ENCODE measurements at places on chromosomes 5 and 9. TPM values are rescaled to one million over a fixed set of nuclear protein-coding genes. Genes with fewer than 3 reads are reported as not detected.
A peak's percentile ranks its signal among the peaks of the same experiment; 100 is the strongest.

- no peak for DNase-seq
These were observed 36.8 kb upstream of the SEMA4D start for GRCh38 chr9:89534515-89535287.

DNA sequence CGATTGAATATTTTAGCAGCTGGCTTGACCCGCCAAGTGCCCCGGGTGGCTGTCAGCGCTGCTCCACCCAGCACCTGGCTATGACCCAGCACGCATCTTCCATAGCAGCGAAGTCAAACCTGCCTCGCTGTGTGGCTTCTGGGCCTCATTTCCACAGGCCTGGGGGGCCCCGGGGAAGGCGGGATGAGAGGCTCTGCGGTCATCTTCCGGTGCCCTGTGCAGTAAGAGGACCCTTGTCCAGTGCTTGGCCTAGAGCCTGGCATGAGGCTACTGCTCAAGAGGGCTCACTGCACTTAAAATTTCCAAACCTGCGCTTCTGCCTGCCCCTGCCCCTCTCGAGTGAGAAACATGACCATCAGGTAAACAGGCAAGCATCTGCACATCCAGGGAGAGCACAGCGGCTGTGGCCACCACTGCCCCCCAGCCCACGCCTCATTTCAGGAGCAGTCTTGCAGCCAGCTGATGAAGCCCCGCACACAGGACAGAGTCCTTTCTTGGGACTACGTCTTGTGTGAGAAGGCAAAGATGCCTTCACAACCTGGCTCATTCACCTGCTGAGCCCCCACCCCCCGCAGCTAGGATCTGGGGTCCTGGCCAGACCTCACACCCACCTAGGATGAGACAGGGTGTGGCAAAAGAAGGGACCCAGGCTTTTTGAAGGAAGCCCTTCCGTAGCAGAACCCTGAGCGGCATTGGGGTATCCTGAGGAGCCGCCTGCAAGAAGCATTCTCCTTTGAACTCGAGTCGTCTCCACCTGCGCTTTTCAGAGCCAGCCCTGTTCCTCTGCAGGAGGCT lies 69.5 kb upstream of the UNC5A start:
- no peak for DNase-seq

PCDHB13 gene
- 3.3 TPM for total RNA-seq

GRCh38 chr5:9174446-9174845 lies 371.4 kb downstream of the SEMA5A start:
- no peak for DNase-seq

DNA sequence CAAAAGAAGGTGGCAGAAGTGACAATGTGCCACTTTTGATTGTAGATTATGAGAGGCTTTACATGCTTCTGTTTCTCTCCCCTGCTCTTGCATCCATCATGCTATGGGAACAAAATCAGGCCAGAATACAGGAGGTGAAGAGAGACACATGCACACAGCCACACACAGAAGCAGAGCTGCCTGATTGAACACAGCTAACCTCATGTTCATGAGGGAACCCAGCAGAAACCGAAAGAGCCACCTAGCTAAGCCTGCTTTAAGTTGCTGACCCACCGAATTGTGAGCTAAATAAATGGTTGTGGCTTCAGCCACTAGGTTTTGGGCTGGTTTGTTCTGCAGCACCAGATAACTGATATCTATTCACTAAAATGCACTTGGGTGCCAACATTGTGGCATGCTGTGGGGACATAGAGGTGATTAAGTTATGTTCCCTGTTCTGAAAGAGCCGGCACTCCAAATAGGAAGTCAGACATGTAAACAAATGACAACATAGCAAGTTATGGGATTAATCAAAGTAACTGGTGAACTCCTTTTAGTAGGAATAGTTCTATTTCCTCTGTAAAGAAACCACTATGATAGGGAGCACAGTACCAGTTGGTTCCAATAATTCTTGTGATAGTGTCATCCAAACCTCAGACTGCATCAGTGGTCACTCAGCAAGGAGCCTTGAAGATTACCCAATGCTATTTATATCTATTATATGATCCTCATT lies 93.6 kb upstream of the TNC start:
- peak; percentile 96 for DNase-seq

DNA sequence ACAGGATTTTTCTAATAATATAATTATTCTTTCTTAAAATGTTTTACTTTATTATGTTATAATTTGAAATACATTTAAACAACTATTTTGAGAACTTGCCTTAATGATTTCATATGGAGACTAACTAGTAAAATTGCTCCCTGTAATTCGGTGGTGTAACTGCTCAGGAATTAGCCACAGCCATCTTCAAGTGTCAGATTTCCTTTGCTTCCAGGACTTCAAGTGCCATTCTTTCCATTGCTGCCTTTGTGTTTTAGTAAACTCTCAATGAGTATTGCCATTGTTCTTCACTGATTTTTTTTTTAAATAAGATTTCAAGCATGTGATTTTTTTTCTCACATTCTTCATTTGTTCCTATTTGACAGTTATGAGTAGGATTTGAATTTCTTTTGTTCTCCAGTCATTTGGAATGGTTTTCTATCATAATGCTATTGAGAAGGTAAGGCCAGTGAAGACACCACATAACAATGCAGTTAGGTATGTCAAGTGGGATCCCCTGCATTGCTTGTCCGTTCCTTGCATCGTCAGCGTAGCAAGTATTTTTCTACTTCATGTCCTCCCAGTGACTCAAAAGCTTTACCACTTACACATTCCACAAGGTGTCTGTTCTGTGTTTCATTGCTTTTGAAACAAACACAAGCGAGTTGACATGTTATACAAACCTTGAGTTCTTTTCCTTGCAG lies 83.7 kb downstream of the LNPEP start:
- DNase-seq = peak; percentile 94

DNA sequence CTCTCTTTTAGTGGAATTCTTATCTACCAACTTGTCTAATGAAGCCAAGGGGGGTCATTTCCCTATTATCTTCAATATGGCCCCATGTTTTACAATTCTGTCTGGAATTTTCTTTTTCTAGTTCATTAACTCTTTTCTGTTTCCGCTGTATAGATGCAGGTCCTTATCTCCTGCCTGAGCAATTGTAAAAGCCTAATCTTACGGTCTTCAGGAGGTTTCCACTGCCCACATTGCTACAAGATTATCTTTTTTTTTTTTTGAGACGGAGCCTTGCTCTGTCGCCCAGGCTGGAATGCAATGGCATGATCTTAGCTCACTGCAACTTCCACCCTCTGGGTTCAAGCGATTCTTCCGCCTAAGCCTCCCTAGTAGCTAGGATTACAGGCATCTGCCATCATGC lies 132.3 kb downstream of the UNC13B start:
- no peak for DNase-seq

DNA sequence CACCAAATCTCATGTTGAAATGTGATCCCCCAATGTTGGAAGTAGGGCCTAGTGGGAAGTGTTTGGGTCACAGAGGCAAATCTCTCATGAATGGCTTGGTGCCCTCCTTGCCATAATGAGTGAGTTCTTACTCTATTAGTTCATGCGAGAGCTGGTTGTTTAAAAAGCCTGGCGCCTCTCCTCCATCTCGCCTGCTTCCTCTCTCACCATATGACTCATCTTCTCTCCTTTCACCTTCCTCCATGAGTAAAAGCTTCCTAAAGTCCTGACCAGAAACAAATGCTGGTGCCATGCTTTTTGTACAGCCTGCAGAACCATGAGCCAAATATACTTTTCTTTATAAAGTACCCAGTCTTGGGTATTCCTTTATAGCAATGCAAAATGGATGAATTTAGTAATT lies 20.9 kb upstream of the ARHGAP26 start:
- DNase-seq = peak; percentile 73

ADAMTS6 gene
- total RNA-seq = 37.1 TPM

HRH2 gene
- 1.9 TPM for total RNA-seq

CETN3 gene
- 20.5 TPM for total RNA-seq

- DNase-seq = no peak
These were observed 133.8 kb upstream of the DAB2 start for GRCh38 chr5:39558541-39558940.

DNA sequence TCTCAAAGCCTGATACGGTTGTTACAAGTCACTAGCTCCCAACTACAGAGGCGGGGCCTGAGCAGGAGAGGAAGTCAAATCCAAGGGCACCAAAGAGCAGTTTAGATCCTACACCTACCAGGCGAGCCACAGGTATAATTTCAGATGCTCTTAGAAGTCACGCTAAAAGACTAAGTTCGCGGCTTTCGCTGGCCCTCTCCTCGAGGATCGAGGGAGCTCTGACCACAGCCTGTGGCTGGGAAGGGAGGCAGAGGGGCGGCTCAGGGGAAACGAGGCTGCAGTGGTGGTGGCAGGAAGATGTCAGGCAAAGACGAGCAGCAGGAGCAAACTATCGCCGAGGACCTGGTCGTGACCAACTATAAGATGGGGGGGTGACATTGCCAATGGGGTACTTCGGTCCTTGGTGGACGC lies 48.6 kb downstream of the SEMA4D start:
- DNase-seq = no peak

DNA sequence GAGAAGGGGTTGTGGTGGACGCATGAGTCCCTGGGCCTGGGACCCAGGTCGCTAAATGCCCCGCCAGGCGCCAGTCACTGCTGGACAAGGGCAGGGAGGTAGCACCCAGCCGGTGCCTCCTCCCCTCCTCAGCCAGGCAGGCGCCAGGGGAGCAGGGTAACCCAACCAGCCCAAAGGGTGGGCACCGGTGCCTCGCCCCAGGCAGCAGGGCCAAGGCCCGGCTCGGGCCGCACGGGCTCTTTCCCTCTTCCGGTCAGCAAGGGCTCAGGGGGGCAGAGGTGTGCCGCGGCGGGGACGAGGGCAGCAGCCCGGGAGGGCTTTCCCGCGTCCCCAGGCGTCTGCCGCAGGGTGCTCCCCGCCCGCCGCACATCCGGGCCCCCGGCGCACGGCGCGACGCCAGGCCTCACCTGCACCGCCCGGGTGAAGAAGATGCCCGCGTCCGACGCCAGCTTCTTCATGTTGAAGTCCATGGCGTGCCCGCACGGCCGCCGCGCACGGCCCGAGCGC lies 393 bp downstream of the SH3GLB2 start:
- DNase-seq = no peak

PTGDS gene
- 5.6 TPM for total RNA-seq

SLC25A25 gene
- total RNA-seq = 14.4 TPM

GRCh38 chr5:126883564-126884245 lies 106.8 kb downstream of the LMNB1 start:
- peak; percentile 3 for DNase-seq

DNA sequence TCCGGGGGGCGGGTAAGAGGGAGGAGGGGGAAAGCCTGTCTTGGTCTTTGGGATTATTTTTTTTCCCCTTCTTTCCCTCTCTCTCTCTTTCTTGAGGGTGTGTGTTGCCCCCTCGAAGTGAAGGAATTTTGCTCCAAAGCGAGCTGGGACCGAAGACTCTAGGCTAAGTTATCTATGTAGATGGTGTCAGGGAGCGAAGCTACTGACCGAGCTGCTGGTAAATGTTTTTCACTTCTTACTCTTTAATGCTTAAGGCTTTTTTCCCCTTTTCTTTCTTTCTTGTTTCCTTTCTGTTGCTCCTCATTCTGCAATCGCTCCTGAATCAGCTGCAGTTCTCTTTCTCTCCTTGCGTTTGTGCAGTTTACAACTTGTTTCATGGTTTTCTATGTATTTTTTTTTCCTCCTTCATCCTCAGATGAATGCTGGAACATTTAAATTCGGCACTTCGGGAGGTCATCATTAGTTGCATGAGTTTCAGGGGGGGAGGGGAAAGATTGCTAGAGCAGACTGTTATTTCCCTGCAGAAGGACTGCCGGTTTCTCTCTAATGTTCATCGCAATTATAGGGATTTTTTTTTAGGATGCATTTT lies 1312.0 kb upstream of the WWC1 start:
- DNase-seq = no peak

- no peak for DNase-seq
These were observed 48.2 kb upstream of the GPR151 start for GRCh38 chr5:146564007-146564762.

SPINK4 gene
- total RNA-seq = not detected

DNA sequence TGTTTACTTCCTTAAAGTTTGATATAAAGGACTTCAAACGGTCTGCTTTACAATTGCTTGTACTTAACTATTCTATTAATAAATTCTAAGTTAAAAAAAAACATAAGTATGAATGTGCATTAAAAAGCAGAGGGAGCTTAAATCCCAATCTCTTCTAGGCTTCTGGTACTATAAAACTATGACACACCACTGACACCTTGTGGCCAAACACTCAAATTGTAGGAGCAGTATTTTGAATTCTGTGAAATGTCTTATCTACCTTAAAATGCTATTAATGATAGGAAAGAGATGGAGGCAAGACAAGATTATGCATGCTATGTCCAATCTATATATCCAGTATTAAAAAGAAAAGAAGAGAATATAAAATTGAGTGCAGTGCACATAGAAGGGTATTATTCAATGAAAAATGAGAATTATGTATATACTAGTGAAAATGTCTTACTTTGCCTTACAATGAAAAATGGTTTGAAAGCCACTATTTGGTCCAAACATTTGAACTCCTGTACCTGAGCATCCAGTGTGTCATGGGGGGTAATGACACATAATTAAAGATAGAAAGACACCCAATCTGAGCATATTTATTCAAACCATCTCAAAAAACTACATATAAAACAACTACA lies 87.6 kb downstream of the ERP44 start:
- DNase-seq = peak; percentile 26

DNA sequence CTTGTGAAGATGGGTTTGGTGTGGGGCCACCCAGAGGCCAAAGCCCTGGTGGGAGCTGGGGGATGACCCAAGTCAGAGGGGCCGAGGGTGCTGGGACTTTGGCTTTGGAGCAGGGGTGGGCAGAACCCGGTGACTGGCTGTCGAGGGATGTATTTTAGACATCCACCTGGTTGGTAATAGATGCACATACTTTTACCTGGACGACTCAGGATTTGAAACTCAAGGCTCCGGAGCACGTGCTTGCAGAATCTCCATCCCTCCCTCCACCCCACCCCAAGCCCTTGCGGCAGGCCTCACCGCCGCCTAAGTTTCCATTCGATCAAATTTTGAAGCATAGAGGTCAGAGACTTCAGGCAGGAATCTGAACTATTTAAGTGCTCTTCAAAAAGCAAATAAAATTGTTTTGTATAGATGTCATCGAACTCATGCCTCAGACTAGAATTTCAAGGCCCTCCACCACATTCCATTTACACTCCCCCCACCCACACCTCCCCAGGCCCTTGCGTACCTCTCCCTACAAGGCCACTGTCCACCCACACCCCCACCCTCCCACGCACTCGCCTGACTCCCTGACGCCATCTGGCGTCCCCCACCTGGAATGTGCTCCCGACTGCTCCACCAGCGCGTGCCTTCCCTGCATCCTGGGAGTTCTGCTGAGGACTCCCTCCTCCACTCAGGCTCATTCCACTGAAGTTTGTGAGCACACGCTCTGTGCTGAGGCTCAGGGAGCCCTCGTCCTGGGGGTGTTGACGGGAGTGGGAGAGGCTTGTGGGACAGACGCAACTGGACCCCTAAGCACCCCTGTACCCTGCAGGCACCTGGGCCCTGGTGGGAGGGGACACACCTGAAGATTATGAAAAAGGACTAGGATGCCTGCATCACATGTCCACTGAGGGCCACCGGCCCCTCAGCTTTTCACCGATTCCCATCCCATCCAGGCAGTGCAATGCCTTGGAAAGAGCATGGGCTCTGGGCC lies 56.4 kb upstream of the RPL26L1 start:
- peak; percentile 99 for DNase-seq

PRRX2 gene
- total RNA-seq = not detected
